ENCODE measurements at places on chromosomes 5 and 9.

DNA sequence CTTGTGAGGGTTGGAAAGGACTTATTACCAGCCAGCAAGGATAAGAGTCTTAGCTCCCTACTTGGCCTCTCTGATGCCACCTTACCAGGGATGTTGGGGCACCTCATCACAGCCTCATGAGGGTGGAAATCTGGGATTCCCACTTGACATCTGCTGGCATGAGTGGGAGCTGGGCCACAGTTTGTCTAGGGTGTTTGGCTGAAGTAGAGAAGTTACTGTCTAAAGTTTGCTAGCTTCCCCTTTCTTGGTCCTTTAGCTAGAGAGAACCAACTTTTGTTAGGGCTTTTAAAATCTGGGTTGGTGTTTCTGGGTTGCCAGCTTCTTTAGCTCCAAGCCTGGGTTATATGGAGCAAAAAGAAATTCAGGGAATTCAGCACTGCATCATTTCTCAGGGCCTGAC is 57.5 kb upstream of the GNA14 start:
- no peak for DNase-seq

- no peak for DNase-seq
Measured at GRCh38 chr5:103273952-103274351, 15.4 kb downstream of the MACIR start.

GRCh38 chr5:3662344-3662743 is 66.7 kb downstream of the IRX1 start:
- DNase-seq: no peak

DNA sequence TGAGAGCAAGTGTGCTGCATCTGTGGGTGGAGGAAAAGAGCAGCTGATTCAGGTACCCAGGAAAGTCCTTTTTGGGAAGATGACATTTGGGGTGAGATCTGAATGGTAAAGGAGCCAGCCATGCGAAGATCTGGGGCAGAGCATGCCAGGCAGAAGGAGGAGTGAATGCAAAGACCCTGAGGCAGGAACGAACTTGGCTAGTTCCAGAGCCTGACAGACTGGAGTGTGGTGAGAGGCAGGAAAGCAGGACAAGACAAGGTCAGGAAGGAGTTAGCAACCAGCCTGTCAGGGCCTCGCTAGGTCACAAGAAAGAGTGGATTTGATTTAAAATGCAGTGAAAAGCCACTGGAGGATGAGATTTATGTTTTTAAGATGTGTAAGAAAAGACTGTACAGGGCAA is 28.2 kb downstream of the RGS7BP start:
- DNase-seq: no peak

GRCh38 chr5:135015942-135016341 is 18.1 kb downstream of the PITX1 start:
- DNase-seq: no peak

GRCh38 chr5:122019919-122020590 is 58.0 kb downstream of the LOX start:
- DNase-seq: no peak

- DNase-seq: no peak
Measured at GRCh38 chr5:164741376-164741775, 1236.0 kb downstream of the MAT2B start.

GRCh38 chr5:96037128-96037527 is 75.5 kb upstream of the ELL2 start:
- no peak for DNase-seq

DNA sequence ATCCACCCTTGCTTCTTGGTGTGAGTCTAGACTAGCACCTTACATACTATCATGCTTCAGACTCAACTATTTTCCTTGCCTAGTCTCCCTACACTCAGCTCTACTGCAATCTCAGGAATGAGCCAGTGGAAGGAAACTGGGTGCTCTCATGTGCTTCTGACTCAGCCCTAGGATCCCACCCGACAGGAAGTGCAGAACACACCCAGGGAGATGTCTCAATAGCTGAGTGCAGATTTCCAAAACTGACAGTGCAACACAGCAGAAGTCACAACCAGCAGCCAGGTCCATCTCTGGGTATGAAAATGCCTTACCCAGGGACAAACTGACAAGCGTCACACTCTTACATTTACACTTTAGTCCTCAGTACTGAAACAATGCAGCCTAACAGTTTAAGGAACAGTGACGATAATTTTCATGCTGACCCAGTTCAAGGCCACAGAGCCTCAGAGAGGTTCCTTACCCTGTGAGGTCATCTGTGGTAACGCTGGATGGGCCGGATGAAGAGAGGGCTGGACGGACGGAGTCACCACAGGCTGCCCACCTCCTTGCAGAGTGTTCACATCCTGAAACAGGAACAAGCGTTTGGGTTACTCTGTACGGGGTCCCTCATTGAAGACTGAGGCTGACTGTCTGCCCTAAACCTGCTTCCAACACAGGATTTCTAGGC is 33.0 kb downstream of the FKBP15 start:
- no peak for DNase-seq

DNA sequence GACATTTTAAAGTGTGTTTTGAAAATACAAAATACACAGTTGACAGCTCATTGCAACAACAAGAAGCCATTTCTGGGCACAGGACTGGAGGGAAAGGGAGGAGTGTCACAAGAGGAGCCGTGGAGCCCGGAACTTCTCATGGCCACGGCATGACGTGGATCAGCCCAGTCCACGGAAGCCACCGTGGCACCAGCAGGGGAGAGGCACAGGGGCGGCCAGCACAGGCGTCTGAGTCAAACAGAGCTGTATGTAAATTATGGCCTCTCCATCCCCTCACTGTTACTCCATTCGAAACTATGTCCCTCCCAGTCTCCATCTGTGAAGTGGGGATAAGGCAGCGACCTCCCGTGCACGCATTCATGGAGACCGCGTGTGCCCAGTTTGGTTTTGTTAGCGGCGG is 165.6 kb upstream of the IRX2 start:
- DNase-seq: no peak

DNA sequence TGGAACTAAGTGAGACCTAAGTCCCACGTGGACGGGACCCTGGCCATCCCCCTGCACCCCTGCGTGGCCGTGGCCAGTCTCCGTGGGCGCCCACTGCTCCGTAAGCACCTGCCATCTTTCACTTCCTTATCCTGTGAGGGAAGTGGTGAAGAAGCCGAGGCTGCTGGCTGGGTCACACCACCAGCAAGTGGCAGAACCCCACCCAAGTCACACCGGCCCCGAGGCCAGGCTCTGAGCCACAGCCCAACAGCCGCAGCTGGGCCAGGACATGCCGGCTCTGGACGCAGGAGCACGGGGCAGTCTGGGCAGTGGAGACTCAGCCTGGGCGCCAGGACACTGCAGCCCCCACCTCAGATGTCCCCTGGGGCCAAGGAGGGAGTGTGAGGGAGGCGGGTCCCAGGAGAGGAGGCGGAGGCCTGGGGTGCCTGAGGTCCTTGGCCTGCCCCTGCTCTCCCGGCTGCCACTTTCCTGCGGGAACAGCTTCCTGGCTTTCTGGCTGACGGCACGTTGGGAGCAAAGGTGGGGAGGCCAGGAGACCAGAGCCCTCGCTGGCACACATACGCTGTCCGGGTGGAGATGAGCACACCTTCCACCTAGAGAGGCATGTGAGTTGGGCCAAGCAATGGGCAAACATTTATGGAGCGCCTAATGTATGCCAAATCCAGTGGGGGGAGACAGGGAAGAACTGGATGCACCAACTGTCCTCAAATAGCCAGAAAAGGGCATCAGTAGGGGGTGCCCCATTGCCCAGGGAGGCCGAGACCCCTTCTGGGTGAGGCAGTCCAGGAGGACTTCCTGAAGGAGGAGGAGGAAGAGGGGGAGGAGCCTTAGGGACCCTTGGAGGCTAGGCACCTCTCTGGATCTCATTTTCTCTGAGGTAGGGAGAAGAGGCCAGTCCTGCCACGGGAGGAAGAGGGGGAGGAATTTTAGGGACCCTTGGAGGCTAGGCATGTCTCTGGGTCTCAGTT is 43.9 kb upstream of the EGFL7 start:
- DNase-seq: no peak

DNA sequence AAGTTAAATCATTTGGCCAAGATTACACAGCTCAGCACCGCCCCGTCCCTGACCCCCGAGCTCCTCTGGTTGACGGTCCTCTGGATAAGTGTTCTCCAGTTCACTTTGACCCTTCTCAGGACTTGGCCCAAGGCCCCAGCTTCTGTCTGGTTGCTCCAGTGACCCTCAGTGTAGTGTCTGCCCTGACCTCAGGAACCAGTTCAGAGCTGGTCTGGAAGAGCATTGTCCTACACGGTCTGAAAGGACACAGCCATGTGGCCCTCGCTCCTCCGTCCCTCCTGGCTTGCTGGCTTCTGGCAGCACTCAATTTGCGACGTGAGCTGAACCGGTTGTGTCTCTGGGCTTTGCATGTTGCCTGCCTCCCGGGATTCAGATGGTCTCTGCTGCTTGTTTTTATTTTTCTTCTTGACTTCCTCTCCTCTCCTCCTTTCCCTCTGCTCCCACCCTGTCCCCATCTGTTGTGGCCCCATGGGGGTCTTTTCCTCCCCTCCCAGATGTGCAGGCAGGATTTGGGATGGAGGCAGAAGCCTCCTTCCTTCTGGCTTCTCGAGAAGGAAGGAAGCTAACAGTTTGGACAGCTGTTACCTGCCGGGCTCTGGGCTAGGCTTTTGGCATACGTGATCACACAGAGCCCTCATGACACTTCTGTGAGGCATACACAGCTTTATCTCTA is 72.0 kb downstream of the PPARGC1B start:
- no peak for DNase-seq

- no peak for DNase-seq
Measured at GRCh38 chr5:28822071-28822470, 1783.7 kb upstream of the CDH9 start.

DNA sequence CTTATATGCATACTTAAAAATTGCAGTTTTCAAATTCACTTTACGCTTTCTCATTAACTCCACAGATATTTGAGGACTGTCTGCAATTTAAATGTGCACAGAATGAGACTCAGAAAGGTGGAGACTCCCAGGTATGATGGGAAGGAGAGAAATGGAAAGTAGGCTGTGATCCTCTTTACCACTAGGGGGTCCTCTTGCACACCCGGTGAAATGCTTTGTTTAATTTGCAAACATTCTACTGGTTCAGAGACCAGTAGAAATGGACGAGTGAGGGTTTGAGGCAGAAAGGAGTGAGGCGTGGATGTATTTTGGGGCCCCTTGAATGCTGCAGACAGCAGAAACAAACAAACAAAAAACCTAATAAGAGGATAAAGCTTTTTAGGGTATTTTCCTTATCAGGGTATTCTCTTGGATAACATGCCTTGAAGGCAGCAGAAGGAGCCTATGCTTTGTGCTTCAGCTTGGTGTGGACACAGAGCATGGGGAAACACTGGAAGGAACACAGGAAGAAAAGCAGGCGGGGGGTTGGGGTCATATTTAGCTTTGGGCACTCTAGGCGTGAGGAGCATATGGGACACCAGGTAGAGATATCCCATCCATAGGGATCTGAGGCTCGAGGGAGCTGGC is 410.1 kb downstream of the DMRT2 start:
- no peak for DNase-seq

DNA sequence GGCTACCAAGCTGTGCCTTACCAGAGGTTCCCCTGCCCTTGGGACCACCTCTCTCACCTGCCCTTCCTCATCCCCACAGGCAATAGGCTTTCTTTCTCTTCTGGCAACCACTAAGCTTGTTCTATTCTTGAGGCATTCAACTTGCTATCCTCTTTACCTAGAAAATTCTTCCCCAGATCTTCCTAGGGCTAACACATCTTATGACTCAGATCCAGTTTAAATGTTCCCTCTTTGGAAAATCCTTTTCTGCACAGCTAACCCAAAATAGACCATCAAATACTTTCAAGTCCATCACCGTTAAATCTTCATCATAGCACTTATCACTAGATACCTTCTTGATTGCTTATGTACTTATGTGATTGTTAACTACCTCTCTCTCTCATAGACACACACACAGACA is 93.7 kb downstream of the ENC1 start:
- DNase-seq: no peak

DNA sequence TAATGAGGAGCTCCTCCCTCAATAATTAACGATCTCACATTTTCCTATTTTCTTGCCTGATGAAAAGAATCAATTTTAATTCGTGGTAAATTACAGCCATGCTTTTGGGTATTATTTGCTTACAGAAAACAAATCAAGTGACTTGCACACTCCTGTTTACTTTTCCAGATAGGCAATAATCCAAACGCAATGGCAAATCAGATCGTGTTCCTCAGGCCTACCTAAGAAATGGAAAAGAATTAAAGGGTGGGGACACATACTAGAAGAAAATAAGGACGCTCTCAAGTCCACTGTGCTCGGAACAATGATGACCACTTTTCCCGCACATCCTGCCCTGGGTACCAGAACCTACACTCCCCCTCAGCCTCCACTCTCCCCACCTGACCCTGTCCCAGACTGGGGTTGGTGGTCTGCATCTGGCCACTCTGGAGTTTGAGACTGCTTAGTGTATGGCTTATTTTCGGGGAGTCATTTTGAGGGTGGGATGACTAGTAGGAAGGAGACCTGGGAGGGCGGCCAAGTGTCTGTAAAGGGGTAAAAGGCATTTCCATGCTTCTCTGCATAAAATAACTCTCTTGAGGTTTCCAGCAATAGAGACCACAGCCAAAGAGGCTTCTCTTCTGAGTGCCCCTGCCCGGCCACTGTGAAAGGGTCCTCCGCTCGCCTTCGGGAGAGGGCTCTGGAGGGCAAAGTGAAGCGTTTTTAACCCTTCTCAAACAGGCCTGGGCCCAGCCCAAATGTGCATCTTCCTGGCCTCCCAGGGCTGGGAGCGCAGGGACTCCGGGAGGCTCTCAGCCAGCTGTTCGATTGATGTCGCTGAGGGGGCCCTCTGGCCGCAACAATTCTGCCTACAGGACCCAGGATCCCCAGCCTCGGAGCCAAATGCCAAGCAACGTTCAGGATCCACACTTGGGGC is 4.5 kb upstream of the OTP start:
- no peak for DNase-seq

DNA sequence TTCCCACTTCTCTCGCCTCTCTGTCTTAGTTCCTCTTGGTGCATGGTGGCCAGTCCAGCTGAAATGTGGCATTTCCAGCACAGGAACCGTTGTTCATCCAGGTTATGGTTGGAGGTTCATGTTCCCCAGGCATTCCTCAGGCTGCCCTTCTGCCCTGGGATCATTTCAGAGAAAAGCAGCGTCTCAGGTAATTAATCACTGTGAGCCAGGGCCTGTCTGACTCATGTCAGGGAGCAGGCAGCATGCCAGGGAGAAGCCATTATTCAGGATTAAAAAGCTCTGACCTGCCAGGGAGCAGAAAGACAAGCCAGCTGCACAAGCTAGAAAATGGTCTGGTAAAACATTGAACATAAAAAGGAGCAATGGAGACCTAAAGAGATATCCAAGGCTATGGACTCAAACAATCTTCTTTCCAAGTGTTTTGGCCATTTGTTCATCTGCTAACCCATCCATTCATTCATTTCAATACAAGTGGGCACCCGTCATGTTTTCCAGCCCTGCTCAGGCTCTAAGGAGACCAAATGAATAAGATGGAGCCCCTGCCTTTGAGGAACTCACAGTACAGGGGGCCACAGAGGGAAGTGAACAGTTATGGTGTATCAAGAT is 241.4 kb downstream of the DRD1 start:
- DNase-seq: no peak

- no peak for DNase-seq
Measured at GRCh38 chr5:122500245-122501088, 188.4 kb downstream of the SNCAIP start.

GRCh38 chr5:45578270-45578669 is 117.9 kb downstream of the HCN1 start:
- DNase-seq: no peak

- no peak for DNase-seq
Measured at GRCh38 chr5:172077664-172078425, 71.4 kb upstream of the FBXW11 start.

GRCh38 chr5:179143446-179143845 is 83.3 kb downstream of the ZNF354C start:
- no peak for DNase-seq

GRCh38 chr9:137221506-137222111 is 431 bp downstream of the RNF208 start:
- no peak for DNase-seq

GRCh38 chr5:149371296-149371962 is 7.7 kb downstream of the IL17B start:
- peak; percentile 42 for DNase-seq

All from activated T-helper 1 cell treated with anti-CD3 and anti-CD28 coated beads, Interleukin-2, amount 50 U/mL, for 16 hours (primary cell).